ENCODE measurements at places on chromosomes 13 and 19.

DNA sequence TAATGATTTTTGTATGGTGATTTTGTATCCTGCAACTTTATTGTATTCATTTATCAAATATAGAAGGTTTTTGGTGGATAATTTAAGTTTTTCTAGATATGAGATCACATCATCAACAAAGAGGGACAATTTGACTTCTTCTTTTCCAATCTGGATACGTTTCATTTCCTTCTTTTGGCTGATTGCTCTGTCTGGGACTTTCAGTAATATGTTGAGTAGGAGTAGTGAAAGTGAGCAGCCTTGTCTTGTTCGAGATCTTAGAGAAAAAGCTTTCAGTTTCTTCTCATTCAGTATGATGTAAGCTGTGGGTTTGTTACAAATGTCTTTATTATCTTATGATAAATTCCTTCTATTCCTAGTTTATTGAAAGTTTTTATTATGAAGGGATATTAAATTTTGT is 352.0 kb upstream of the DACH1 start:
- no peak for DNase-seq

- DNase-seq: peak; percentile 37
Measured at GRCh38 chr13:33017323-33017929, 1.2 kb downstream of the KL start.

GRCh38 chr19:42401365-42402303 is 11.5 kb upstream of the CNFN start:
- peak; percentile 69 for DNase-seq

DNA sequence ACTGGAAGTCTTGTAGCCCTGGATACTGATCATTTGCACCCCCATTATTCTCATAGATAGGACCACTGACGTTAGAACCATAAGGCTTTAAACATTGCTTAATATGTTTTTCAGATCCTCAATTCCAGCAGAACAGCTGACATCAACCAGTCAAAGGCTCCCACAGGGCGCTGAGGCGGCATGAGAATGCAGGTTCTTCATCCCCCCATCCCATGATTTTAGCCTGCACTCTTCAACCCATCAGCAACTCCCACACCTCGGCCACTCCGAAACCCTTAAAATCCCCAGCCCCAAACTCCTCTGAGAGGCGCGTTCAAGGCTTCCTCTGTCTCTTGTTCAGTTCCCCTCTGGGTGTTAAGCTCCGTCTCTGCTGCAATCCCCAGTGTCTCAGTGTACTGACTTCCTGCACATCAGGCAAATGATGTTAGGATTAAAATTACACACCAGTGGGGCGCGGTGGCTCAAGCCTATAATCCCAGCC is 24.3 kb upstream of the LAMP1 start:
- no peak for DNase-seq

DNA sequence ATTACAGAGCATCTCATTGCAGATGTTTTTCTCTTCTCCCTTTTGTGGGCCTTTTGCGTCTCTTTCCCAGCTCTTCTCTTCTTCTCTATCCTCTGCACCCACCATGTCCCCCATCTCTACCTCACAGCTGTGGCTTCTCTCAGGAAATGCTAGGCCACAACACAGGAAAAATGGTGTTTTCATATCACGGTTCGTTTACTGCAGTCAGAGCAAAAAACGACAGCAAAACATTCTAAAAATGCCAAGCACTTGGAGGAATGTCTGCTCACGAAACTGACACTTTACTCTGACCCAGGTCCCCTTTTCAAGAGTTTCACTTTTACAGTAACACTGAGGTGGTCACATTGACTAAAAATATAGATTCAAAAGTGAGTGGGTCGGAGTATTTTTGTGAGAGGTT is 152.2 kb downstream of the DCT start:
- DNase-seq: peak; percentile 63

DNA sequence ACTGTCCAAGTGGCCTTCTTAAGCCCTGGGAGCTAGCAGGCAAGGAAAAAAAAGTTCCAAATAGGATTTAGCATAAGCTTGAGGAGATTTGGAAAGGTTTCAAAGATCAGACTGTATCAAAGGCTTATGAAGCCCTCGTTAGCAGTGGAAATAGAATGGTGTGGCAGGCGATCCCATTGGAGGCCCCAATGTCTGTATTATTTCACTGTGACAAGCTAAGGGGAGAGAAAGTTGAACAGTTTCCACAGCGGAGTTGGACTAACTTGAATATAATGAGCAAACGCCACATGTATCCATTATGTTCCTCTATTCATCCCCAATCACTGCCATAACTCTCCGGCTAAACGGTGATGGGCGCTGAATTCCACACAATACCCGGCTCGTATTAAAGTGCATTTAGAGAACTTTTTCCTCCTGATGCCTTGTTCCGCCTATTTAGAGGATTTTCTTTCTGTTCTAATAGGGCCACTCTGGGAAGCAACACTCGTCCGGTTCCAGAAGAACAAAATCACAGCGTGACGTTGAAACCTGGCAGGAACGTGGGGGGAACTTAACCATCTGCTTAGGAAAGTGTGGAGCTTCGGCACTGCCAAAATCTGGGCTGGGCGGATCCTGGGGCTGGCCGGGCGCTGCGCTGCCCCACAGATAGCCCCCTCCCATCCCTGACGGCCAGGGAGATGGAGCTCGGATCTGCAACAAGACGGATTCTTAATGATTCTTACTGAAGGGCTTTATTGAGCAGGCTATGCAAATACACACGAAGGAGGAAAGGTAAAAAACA is 1.0 kb upstream of the PCDH8 start:
- no peak for DNase-seq

- DNase-seq: peak; percentile 31
Measured at GRCh38 chr13:32988608-32989289, 27.5 kb upstream of the KL start.

DNA sequence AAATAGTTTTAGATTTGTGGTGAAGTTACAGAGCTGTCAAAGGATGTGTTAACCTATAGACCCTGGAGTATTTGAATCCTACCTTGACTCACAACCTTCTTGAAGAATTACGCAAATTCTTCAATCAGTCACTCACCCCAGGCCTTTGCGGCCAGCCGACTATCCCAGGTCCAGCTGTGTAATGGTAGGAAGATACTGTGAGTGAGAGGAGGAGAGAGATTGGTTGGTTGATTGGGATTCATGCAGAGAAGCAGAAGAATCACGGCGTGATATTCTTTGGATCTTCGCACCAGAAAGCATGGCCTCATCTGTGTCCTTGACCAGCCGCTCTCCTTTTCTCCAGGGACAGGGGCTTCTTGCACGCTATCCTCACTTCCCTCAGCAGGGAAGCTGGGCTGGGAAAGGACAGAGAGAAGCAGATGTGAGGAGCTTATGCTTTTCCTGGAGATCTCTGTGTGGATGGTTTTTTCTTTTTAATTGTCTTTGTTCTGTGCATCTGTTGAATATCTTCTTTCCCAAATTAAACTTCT is 249.1 kb downstream of the GGACT start:
- DNase-seq: no peak

GRCh38 chr19:17721821-17722220 is 2.5 kb downstream of the MAP1S start:
- peak; percentile 64 for DNase-seq

- peak; percentile 67 for DNase-seq
Measured at GRCh38 chr19:29172302-29172701, 40.6 kb downstream of the UQCRFS1 start.

DNA sequence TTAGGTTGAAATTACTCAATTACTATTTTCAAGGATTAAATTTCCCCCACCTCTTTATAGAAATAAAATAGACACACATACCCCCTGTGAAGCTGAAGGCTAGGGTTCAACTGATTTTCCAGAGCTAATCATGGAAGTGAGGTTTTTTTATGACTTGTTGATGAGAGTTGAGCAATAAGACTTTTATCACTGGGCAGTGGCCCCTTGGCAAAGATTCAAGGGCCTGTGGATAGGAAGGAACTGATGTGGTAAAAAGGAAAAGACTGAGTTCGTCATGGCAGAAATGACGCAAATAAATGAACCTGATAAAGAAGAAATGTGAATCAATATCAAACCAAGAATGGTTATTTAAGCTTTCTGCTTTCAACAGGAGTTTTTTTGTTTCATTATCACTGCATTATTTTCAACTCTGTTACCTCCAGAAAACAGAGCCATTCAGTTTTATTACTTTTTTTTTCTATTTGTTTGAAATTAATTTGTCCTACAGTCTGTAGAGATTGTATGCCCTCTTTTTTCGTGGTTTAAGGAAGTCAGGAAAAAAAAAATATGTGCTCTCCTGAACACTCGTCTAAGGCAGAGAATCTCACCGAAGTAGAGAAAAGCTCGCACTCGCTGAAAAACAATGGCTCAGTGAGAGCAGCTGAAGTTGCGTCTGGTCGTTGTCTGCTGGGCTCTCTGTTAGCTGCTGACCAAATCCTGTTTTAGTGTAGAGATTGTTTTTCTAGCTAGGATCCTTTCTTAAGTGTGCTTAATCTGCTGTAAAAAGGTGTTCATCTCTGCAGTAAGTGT is 38.9 kb downstream of the STOML3 start:
- DNase-seq: no peak

GRCh38 chr19:40936755-40937154 is 54.3 kb upstream of the CYP2B6 start:
- DNase-seq: no peak

- peak; percentile 92 for DNase-seq
Measured at GRCh38 chr19:14440049-14440448, 6.9 kb downstream of the PKN1 start.

GRCh38 chr13:39370554-39370953 is 232.4 kb downstream of the LHFPL6 start:
- no peak for DNase-seq
